ENCODE measurements at places on chromosomes 11 and 22. TPM values are rescaled to one million over a fixed set of nuclear protein-coding genes. Genes with fewer than 3 reads are reported as not detected.
A peak's percentile ranks its signal among the peaks of the same experiment; 100 is the strongest.

DNA sequence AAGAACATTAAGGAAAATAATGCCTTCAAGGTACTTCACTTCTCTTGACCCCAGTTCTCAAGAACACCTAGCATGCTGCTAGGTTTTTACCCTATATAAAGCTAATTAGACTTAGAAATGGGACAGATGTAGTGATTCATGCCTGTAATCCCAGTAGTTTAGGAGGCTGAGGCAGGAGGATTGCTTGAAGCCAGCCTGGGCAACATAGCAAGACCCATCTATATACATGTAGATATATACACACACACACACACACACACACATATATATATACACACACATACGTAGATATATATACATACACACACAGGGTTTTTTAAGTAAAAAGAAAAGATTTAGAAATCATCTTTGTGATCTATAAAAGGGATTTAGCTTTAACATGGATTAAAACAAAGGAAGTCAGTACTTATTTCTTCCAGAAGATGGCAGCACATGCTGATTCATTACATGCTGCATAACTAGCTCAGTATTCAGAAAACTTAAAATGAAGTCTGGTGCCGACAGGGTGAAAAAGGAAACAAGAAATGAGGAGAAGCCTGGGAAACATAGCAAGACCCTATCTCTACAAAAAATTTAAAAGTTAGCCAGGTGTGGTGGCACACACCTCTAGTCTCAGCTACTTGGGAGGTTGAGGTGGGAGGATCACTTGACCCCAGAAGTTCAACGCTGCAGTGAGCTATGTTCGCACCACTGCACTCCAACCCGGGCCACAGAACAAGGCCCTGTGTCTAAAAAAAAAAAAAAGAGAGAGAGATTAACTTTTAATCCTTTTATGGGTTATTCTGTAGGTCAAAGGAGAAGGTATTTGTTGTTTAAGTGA lies 28.5 kb upstream of the RBX1 start:
- no peaks in the 10 kb centered on the region for H3K4me1 ChIP-seq
- H3K36me3 ChIP-seq, result peaks cover 30% of the 10 kb centered on the region
- H3K27me3 ChIP-seq, result no peaks in the 10 kb centered on the region
- H3K4me3 ChIP-seq, result no peak overlapping the region
- peak; percentile 74 for DNase-seq
- H3K27ac ChIP-seq, result no peak overlapping the region

DNA sequence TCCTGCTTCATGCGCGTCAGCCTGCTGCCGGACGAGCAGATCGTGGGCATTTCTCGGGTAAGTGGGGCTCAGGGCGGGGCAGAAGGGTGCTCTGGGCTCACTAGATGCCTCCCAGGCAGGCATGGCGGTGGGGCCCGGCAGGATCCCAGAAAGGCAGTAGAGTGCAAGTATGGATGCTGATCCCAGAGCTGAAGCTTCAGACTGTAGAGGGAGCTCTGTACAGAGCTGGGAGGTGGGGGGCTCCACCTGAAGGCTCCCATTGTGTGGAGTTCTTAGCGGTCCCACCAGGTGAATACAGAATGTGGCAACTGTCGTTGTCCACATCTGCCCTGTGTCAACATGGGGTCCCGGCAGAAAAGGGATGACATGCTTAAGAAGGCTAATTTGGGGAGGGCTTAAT lies 16.5 kb upstream of the RHOD start:
- H3K4me3 ChIP-seq, result no peak overlapping the region
- H3K27me3 ChIP-seq, result no peaks in the 10 kb centered on the region
- no peaks in the 10 kb centered on the region for H3K4me1 ChIP-seq
- DNase-seq, result no peak
- no peaks in the 10 kb centered on the region for H3K36me3 ChIP-seq

- H3K4me3 ChIP-seq, result no peak overlapping the region
- H3K4me1 ChIP-seq, result peaks cover 8% of the 10 kb centered on the region
- H3K27me3 ChIP-seq, result no peaks in the 10 kb centered on the region
These were observed 24.1 kb upstream of the CCDC134 start for GRCh38 chr22:41776381-41776780.

DNA sequence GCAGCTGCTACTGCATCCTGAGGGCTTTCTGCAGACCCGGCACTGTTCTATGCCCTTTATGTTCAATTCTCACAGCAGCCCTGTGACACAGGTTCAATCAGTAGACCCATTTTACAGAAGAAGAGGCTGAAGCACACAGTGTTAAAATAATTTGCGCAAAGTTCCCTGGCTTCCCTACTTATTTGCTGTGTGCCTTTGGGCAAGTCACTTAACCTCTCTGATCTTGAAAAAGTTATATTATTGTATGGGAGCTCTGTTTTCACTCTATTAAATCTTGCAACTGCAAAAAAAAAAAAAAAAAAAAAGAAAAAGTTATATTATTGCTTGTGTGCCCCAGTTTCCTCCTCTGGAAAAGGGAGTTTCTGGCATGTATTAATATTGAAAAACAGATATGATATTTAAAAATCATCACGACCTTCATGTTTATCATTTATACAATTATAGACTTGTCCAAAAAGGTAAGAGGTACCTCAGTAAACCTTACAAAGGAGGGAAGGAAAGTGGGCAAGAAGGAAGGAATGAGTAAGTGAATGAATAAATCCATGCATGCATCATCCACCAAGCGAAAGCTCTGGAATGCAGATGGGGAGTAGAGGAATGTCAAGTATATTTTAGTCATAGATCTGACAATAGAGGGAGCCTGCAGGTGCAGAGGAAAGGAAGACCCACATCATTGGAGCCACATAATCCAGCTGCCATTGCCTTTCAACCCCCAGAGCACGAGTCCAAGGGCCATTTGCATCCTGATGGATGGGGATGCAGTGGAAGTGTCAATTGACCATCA lies 21.2 kb upstream of the ISX start:
- H3K4me3 ChIP-seq, result no peak overlapping the region
- H3K4me1 ChIP-seq, result no peaks in the 10 kb centered on the region
- H3K27me3 ChIP-seq, result no peaks in the 10 kb centered on the region
- H3K27ac ChIP-seq, result no peak overlapping the region
- no peak for DNase-seq

DNA sequence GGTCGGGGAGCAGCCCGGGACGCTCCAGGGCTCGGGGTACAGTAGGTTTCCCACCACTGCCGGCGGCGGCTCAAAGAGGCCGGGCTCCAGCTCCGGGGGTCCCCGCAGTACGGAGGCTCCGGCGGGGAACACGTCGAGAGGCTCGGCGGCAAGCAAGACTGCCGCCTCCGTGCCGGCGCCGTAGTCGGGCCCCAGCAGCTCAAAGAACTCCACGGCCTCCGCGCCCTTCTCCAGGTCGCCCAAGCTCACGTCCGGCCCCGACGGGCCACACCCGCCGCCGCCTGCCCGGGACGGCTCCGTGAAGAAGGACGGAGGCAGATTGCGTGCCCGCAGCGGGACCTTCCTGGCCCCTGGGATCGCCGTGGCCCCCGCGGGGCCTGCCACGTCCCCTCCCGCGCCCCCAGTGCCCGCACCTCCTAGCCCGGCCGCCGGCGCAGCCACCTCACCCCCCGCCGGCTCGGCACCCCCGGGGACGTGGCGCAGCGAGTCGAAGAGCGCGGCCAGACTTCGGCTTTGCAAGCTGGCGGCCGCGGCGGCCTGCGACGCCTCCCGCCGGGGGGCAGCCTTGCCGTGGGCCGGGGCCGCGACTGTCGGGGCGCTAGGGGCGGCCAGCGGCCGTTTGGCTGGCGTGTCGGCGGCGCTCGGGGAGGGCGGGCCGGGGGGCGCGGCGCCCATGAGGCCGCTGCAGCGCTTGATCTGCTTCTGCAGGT lies 775 bp downstream of the FAM181B start:
- no peak overlapping the region for H3K27ac ChIP-seq
- H3K36me3 ChIP-seq, result no peaks in the 10 kb centered on the region
- H3K4me1 ChIP-seq, result no peaks in the 10 kb centered on the region
- DNase-seq, result peak; percentile 18
- H3K4me3 ChIP-seq, result no peak overlapping the region
- H3K27me3 ChIP-seq, result peaks cover 73% of the 10 kb centered on the region

- no peaks in the 10 kb centered on the region for H3K36me3 ChIP-seq
- no peak for DNase-seq
- no peak overlapping the region for H3K27ac ChIP-seq
- no peaks in the 10 kb centered on the region for H3K27me3 ChIP-seq
- H3K4me1 ChIP-seq, result peaks cover 11% of the 10 kb centered on the region
These were observed 11.0 kb upstream of the AMBRA1 start for GRCh38 chr11:46604796-46605195.

- H3K4me3 ChIP-seq, result no peak overlapping the region
- H3K27ac ChIP-seq, result no peak overlapping the region
- peaks cover 15% of the 10 kb centered on the region for H3K4me1 ChIP-seq
- no peaks in the 10 kb centered on the region for H3K27me3 ChIP-seq
- DNase-seq, result no peak
These were observed 761.2 kb downstream of the DLG2 start for GRCh38 chr11:84865791-84866535.

- no peak overlapping the region for H3K4me3 ChIP-seq
- H3K4me1 ChIP-seq, result no peaks in the 10 kb centered on the region
- H3K36me3 ChIP-seq, result no peaks in the 10 kb centered on the region
- no peak for DNase-seq
These were observed 1268.0 kb downstream of the JRKL start for GRCh38 chr11:97657852-97658251.

- no peak overlapping the region for H3K27ac ChIP-seq
- H3K36me3 ChIP-seq, result no peaks in the 10 kb centered on the region
- H3K4me3 ChIP-seq, result no peak overlapping the region
- H3K27me3 ChIP-seq, result no peaks in the 10 kb centered on the region
- DNase-seq, result no peak
These were observed 107.7 kb upstream of the POU2AF2 start for GRCh38 chr11:111137846-111138245.

DNA sequence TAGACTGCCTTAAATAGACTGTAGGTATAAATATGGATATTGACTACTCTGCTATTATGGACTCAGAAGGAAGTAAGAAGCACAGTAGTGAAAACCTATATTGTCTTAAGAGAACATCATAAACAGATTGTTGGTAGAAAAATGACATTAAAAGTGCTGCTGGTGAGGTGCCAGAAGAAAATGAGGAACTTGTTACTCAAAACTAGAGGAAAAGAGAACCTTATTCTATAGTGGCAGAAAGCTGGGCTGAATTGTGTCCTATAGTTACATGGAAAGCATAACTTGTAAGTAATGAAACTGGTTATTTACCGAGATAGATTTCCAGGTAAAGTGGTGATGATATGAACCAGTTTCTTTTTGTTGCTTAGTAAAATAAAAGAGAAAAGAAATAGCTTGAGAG lies 109.7 kb upstream of the CTSC start:
- H3K4me1 ChIP-seq, result no peaks in the 10 kb centered on the region
- no peak overlapping the region for H3K27ac ChIP-seq
- DNase-seq, result no peak
- H3K4me3 ChIP-seq, result no peak overlapping the region

DNA sequence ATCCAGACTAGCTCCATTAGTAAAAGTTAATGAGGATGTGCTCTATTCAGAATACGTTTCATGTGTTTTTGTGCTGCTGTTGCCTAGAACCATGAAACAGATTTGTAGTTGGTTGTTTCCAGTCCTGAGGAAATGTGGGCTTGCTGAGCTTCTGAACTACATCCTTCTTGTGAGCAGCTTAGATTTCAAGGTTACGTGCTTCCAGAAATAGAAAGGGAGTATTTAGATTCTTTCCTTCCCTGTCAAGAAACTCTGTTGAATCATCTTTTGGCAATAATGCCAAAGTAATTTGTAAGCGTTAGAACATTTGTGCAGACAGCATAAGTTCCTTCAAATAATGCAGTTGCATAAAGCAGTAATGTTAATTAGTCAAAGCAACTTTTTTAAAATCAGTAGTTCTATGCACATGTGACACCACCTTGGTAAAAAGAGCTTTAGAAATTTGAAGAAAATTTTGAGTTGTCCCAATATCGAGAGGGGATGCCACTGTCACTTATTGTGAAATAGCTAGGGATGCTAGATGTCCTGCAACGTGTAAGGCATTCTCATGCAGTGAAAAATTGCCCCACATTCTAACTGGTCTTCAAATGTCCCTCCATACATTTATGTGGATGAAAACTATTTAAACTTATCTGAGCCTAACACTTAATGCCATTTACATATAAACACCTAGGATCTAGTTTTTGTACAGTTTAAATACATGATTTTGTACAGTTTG lies 169.6 kb downstream of the ETS1 start:
- H3K27me3 ChIP-seq, result no peaks in the 10 kb centered on the region
- H3K4me3 ChIP-seq, result no peak overlapping the region
- peak overlapping the region; percentile 81 for H3K27ac ChIP-seq
- H3K4me1 ChIP-seq, result peaks cover 38% of the 10 kb centered on the region
- H3K36me3 ChIP-seq, result no peaks in the 10 kb centered on the region

DNA sequence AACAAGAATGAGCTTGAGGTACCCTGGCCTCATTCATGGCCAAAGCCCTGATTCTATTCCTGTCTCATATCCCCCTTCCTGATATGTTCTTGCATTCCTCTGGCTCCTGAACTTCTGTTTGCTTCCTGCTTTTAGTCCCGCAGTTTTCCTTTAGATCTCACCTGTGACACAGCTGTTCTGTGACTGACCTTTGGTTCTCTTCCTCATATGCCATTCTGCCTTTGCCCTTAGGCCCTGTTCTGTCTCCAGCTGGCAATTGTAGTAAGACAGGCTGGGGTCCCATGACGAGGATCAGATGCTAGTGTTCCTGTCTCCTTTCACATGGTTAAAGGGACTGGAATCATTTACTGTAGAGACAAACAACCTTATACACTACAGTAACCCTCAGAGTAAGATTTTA lies 59.0 kb upstream of the PDE3B start:
- no peaks in the 10 kb centered on the region for H3K36me3 ChIP-seq
- no peaks in the 10 kb centered on the region for H3K4me1 ChIP-seq
- H3K4me3 ChIP-seq, result no peak overlapping the region

- no peak for DNase-seq
- H3K4me1 ChIP-seq, result peaks cover 18% of the 10 kb centered on the region
- no peak overlapping the region for H3K4me3 ChIP-seq
- 0 out of 2 replicates have a peak overlapping the region, but pooled peaks have one; percentile 38 for H3K27ac ChIP-seq
These were observed 9.7 kb downstream of the TSPAN32 start for GRCh38 chr11:2311353-2312133.

DNA sequence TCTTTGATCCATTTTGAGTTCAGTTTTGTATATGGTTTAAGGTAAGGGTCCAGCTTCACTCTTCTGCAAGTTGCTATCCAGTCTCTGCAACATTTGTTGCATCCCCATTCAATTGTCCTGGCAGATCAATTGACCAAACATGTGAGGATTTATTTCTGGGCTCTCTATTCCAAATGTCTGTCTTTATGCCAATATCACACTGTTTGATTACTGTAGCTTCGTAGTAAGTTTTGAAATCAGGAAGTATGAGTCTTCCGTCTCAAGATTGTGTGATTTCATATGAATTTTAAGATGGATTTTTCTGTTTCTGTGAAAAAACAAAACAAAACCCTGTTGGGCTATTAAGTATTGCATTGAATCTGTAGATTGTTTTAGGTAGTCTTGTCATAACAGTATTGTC lies 17.0 kb downstream of the APLP2 start:
- H3K36me3 ChIP-seq, result no peaks in the 10 kb centered on the region
- H3K27ac ChIP-seq, result no peak overlapping the region

GRCh38 chr11:80960381-80961029 lies 1519.7 kb upstream of the TENM4 start:
- no peaks in the 10 kb centered on the region for H3K36me3 ChIP-seq
- 0 out of 2 replicates have a peak, but pooled peaks cover 7% of the 10 kb centered on the region for H3K27me3 ChIP-seq
- peaks cover 34% of the 10 kb centered on the region for H3K4me1 ChIP-seq
- H3K27ac ChIP-seq, result no peak overlapping the region

- no peaks in the 10 kb centered on the region for H3K4me1 ChIP-seq
- no peak overlapping the region for H3K4me3 ChIP-seq
- H3K36me3 ChIP-seq, result no peaks in the 10 kb centered on the region
- DNase-seq, result no peak
- peaks cover 48% of the 10 kb centered on the region for H3K27me3 ChIP-seq
These were observed 2.7 kb upstream of the TMPRSS6 start for GRCh38 chr22:37112084-37112728.

The ASPHD2 gene
- total RNA-seq, result 1.4 TPM

The MS4A3 gene
- not detected for total RNA-seq

The ESAM gene
- not detected for total RNA-seq

The TEX12 gene
- total RNA-seq, result 2.2 TPM

The C11orf16 gene
- total RNA-seq, result not detected

The SCGB1A1 gene
- total RNA-seq, result not detected

The OR10A2 gene
- not detected for total RNA-seq

The BIK gene
- total RNA-seq, result not detected
